ENCODE measurements at places on chromosomes 16 and 17.

- DNase-seq: no peak
Measured at GRCh38 chr16:15907863-15908478, 19.6 kb upstream of the CEP20 start.

DNA sequence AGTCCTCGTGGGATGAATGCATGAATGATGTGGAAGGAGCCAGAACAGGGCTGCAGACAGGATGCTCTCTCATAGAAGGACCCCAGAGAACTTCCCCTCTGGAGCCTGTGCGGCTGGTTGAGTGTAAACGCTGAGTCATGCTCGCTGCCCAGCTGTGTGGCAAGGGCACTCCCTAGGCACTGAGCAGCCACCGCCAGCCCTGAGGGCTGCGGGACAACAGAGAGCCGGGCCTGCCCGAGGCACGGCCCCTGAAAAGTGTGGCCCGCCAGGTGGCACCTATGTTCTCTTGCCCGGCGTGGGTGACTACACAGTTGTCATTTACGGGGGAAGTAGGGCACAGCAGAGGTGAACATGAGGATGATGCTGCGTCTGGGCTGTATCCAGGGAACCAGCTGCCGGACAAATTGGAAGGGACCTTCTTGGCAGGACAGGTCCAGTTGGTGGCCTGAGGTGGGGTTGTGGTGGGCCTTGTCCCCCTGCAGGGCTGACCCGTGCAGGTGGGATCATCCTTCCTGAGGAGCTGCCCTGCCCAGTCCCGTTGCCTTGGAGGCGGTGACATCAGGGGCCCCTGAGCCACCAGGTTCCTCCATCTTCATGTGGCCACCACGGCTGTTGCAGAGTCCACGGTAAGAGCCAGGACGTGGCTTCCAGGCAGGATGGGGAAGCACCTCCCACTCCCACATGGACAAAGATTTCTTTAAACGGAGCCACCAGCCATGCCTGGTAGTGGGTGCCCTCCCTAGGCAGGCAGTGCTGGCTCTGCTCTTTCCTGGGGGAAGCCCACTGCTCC lies 94.8 kb upstream of the CBX4 start:
- DNase-seq: no peak

- no peak for DNase-seq
Measured at GRCh38 chr17:50194140-50194933, 7.1 kb downstream of the COL1A1 start.

- no peak for DNase-seq
Measured at GRCh38 chr16:9258423-9259051, 167.1 kb downstream of the HAPSTR1 start.

- no peak for DNase-seq
Measured at GRCh38 chr16:29854520-29855100, 8.4 kb downstream of the CDIPT start.
